Pancreas (tissue), 10 donors: ENCODE measurements at places on chromosomes 7 and 10.

GRCh38 chr7:157177333-157177982 is 38.7 kb downstream of the UBE3C start:
- no peak overlapping the region for H3K27ac ChIP-seq
- H3K36me3 ChIP-seq = no peaks in the 10 kb centered on the region
- no peak overlapping the region for H3K4me3 ChIP-seq

GRCh38 chr7:139748941-139749340 is 28.9 kb downstream of the HIPK2 start:
- DNase-seq = no peak
- no peaks in the 10 kb centered on the region for H3K36me3 ChIP-seq
- H3K27me3 ChIP-seq = no peaks in the 10 kb centered on the region
- H3K4me3 ChIP-seq = no peak overlapping the region

DNA sequence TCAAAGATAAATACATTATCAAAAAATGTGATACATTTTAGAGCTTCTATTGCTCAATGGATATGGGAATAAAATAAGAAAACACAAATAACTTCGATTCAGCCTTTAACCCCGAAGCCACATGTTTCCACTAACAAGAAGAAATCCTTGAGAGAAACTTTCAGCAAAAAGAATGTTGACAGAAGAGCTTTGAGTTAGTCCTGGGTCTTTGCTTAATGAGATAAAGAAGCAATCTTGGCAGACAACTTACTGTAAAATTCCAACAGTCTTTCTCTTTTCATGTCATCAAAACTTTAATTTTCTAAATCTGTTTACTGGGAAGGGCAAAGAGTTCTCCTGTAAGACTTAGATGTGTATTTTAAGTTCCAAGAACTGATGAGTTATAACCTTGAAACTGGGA is 810.2 kb downstream of the CNTNAP2 start:
- DNase-seq = no peak
- no peak overlapping the region for H3K27ac ChIP-seq
- H3K4me3 ChIP-seq = no peak overlapping the region
- H3K36me3 ChIP-seq = no peaks in the 10 kb centered on the region
- H3K4me1 ChIP-seq = no peaks in the 10 kb centered on the region

- H3K4me3 ChIP-seq = no peak overlapping the region
- no peak overlapping the region for H3K27ac ChIP-seq
- no peaks in the 10 kb centered on the region for H3K27me3 ChIP-seq
- H3K4me1 ChIP-seq = no peaks in the 10 kb centered on the region
- no peaks in the 10 kb centered on the region for H3K36me3 ChIP-seq
These were observed 572.5 kb upstream of the FOXK1 start for GRCh38 chr7:4109481-4110110.

GRCh38 chr10:110903280-110904278 is 15.4 kb downstream of the BBIP1 start:
- no peak overlapping the region for H3K27ac ChIP-seq
- no peak overlapping the region for H3K4me3 ChIP-seq
- H3K4me1 ChIP-seq = peaks cover 17% of the 10 kb centered on the region
- DNase-seq = no peak
- no peaks in the 10 kb centered on the region for H3K36me3 ChIP-seq
- no peaks in the 10 kb centered on the region for H3K27me3 ChIP-seq

GRCh38 chr10:29973921-29974320 is 85.5 kb downstream of the JCAD start:
- DNase-seq = no peak
- H3K4me3 ChIP-seq = no peak overlapping the region
- H3K27ac ChIP-seq = no peak overlapping the region
- H3K27me3 ChIP-seq = no peaks in the 10 kb centered on the region

DNA sequence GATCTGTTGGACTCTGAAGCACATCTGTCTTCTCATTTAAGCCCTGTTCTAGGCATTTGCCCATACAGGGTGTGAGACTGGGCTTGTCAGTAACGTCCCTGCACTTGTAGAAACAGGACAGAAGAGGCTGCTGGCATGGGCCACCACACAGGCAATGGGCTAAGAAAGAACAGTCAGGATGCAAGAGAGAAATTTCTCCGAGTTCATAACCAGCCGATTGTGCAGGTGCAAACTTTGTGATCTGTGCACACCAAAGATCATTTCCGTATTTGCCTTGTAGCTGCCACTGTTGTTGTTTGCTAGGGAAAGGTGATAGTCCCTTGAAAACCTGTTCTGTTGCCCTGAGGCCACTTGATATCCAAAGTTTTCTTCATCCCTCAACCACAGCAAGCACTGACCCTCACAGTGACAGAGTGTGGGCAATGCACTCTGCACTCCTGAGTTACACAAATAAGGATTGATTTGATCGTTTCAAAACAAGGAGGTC is 20.3 kb downstream of the KLF6 start:
- H3K36me3 ChIP-seq = no peaks in the 10 kb centered on the region
- DNase-seq = no peak
- no peak overlapping the region for H3K4me3 ChIP-seq
- no peaks in the 10 kb centered on the region for H3K27me3 ChIP-seq
- no peak overlapping the region for H3K27ac ChIP-seq
- no peaks in the 10 kb centered on the region for H3K4me1 ChIP-seq

DNA sequence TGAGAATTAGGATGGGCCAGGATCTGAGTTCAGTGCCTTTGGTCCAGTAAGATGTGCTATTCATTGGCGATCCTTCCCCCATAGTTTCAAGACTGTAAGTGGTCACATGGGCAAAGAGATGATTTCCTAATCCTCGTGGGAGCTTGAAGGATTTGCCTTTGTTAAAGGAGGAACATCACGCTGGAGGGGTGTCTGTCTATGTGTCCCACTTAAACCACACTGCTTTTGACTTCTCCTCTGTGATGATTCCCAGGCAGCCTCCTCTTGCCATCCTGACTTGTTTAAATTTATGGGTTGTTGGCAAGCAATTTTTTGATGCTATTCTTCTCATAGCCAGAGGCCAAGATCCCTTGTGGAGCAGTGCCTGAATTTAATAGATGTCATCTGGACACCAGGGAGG is 154.0 kb downstream of the TCF7L2 start:
- no peaks in the 10 kb centered on the region for H3K36me3 ChIP-seq
- no peak overlapping the region for H3K4me3 ChIP-seq
- no peak for DNase-seq

- DNase-seq = peak; percentile 23
- H3K4me1 ChIP-seq = no peaks in the 10 kb centered on the region
- H3K27me3 ChIP-seq = no peaks in the 10 kb centered on the region
- no peaks in the 10 kb centered on the region for H3K36me3 ChIP-seq
- H3K27ac ChIP-seq = no peak overlapping the region
These were observed 15.8 kb downstream of the TBXAS1 start for GRCh38 chr7:139844779-139845442.

DNA sequence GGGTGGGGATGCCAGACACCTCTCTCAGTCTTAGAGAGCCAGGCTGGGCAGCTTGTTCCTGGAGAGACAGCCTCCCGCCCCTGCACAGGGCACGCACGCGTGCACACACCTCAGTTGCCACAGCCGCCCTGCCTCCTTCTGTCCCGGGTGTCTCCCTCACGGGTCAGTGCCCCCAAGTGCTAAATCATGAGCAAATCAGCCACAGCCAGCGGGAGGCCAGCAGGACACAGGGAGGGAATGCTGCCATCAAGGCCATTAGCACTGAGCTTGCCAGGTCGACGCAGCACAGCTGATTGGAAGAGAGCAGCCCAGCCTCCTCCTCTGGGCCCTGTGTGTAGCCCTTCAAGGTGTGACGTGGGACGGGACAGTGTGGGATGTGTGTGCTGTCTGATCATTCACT is 130.4 kb downstream of the CDH23 start:
- H3K4me3 ChIP-seq = no peak overlapping the region
- no peak for DNase-seq
- no peaks in the 10 kb centered on the region for H3K27me3 ChIP-seq

DNA sequence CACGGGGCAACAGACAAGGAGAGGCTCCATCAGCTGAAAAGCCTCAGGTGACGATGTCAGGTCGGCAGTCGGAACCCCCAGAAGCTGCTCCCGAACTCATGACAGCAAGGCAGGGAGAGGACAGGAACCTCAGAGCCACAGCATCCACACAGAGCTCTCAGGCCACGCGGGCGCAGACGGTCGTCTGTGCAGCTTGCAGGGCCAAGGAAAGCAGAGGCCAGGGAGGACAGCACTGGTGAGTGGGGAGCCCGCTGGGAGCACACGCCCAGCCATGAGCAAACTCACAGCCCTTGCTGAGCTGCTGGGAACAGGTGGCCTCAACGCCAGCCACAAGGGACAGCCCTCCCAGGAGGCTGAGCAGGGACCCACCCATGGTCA is 138.9 kb downstream of the MAD1L1 start:
- no peak for DNase-seq
- H3K27me3 ChIP-seq = no peaks in the 10 kb centered on the region
- H3K4me3 ChIP-seq = no peak overlapping the region
- no peaks in the 10 kb centered on the region for H3K4me1 ChIP-seq
- no peaks in the 10 kb centered on the region for H3K36me3 ChIP-seq

GRCh38 chr7:27605689-27606269 is 56.9 kb downstream of the HIBADH start:
- H3K27ac ChIP-seq = no peak overlapping the region
- H3K36me3 ChIP-seq = no peaks in the 10 kb centered on the region
- no peaks in the 10 kb centered on the region for H3K27me3 ChIP-seq
- no peak overlapping the region for H3K4me3 ChIP-seq
- no peak for DNase-seq
- peaks cover 8% of the 10 kb centered on the region for H3K4me1 ChIP-seq

- no peak overlapping the region for H3K4me3 ChIP-seq
- no peak for DNase-seq
- H3K27me3 ChIP-seq = no peaks in the 10 kb centered on the region
- no peaks in the 10 kb centered on the region for H3K36me3 ChIP-seq
These were observed 65.0 kb upstream of the ADGRA1 start for GRCh38 chr10:133022776-133023100.

DNA sequence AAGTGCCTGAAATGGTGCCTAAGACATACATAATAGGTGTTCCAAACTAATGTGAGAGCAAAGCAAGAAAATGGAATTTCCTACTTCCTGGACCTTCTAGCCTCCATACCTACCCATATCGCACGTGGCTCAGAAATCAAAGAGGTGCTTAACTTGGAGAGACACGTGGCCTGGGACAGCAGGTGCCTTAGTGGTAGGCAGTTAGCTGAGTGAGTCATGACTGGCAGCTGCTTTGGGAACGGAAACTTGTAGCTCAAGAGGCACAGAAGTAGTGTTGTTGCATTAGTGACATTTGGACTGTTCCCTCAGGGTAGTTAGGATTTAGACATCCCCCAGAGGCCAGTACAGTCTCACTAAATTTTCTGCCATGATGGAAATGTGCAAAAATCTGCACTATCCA is 12.0 kb upstream of the BMPER start:
- H3K4me3 ChIP-seq = no peak overlapping the region
- no peak overlapping the region for H3K27ac ChIP-seq
- no peaks in the 10 kb centered on the region for H3K27me3 ChIP-seq
- DNase-seq = no peak
- no peaks in the 10 kb centered on the region for H3K36me3 ChIP-seq

DNA sequence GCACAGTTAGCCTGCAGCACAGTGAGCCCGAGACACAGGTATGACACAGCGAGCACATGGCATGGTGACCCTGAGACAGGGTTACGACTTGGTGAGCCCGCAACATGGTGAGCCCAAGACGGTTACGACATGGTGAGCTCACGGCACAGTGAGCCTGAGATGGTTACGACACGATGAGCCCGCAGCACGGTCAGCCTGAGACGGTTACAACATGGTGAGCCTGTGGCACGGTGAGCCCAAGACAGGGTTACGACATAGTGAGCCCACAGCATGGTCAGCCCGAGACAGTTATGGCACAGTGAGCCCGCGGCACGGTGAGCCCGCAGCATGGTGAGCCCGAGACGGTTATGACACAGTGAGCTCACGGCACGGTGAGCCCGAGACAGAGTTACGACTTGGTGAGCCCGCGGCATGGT is 156.1 kb downstream of the MAD1L1 start:
- no peak overlapping the region for H3K27ac ChIP-seq
- H3K4me1 ChIP-seq = no peaks in the 10 kb centered on the region
- DNase-seq = no peak
- no peaks in the 10 kb centered on the region for H3K36me3 ChIP-seq
- H3K27me3 ChIP-seq = no peaks in the 10 kb centered on the region
- no peak overlapping the region for H3K4me3 ChIP-seq

DNA sequence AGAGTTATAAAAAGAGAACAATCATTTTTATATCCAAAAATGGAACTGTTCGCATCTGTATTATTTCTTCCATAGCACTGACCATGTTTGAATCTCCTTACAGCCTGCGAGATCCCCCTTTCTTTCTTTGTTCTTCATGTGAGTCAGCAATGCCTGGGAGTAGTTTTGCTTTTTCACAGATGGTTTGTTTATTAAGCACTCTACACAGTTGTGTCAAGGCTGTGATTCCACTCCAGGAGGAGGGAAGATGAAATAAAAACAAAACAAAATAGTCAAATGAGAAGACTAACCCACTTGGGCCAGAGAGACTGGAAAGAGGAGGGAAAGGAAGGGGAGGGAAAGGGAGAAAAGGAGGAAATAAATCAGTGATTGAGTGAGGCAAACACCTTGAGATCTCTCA is 7.8 kb downstream of the LIPF start:
- H3K27me3 ChIP-seq = no peaks in the 10 kb centered on the region
- no peak overlapping the region for H3K4me3 ChIP-seq
- H3K27ac ChIP-seq = no peak overlapping the region
- no peaks in the 10 kb centered on the region for H3K4me1 ChIP-seq
